H4 (cell line): ENCODE measurements at places on chromosomes 3 and 15.

DNA sequence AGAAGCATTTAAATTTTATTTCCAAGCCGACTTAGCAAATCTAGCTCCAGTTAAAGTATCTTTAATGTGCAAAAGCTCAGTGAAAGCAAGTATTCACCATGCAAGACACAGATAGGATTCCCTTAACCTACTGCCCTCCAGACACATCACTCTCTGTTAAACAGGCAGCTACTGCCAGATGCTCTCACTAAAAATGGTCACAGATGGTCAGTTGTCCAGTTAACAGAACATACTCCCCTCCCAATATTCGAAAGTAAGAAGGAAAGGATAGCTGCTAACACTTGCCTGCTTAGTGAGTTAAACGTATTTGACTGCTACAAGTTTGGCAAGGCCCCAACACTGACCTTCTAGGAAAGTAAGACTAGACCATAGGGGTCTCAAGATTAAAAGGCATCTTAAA lies 73.7 kb downstream of the PRTG start:
- no peak for DNase-seq

GRCh38 chr3:36512555-36512954 lies 132.3 kb downstream of the STAC start:
- no peak for DNase-seq

- DNase-seq = peak; percentile 11
Observed at GRCh38 chr3:120742849-120743365, 363 bp downstream of the GTF2E1 start.

GRCh38 chr15:79007066-79007465 lies 62.2 kb upstream of the CTSH start:
- DNase-seq = peak; percentile 36

- no peak for DNase-seq
Observed at GRCh38 chr3:181886676-181887075, 175.0 kb downstream of the SOX2 start.

- no peak for DNase-seq
Observed at GRCh38 chr3:197613199-197613598, 57.4 kb upstream of the BDH1 start.

DNA sequence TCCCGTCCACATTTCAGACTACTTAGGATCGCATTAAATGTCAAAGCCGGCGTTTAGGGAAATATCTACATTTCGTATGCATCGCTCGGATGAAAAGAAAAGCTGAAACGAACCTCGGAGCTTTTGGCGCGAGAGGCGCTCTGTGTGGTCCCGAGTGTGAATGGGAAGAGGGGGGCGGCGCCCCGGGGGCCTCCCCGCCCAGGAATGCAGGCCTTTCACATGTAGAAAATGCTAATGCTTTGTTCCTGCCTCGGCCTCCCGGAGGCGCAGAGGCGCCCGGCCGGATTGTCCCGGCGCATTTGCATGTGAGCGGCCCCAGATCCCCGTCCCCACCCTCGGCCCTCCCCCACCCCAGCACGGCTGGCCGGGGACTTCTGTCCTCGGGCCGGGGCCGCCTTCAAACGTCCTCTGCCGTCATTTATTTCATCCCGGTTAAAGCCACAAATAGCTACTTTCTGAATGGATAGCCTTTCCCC lies 37.0 kb upstream of the TRIM71 start:
- no peak for DNase-seq

DNA sequence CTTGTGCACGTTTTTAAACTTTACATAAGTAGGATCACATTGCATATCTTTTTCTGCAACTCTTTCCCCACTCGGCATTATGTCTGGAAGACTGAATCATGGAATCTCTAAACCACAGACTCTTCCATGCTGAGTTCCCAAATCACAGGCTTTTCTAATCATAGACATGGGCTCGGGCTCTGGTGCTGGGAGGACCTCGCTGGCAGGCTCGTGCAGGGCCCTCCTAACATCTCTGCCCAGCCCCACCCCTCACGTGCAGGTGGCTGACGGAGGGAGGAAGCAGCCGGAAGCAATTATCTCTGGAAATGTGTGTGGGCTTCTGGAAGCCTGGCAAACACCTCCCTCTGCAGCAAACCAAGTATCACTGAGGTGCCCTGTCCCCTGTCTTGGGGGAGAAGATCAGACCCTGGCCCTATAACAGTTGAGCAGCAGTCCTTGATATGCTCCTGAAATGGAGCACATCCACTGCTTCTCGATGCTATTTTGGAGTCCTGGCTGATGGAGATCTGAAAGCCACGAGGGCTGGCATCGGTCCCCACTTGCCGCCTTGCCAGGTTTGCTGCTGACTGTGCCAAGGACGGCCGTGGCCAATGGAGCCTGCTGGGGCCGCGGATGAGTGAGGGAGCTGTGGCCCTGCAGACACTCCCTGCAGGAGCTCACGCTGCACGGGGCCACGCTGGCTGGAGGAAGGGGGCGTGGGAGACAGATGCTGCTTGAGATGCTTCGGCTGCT lies 4.4 kb upstream of the IQSEC1 start:
- no peak for DNase-seq

DNA sequence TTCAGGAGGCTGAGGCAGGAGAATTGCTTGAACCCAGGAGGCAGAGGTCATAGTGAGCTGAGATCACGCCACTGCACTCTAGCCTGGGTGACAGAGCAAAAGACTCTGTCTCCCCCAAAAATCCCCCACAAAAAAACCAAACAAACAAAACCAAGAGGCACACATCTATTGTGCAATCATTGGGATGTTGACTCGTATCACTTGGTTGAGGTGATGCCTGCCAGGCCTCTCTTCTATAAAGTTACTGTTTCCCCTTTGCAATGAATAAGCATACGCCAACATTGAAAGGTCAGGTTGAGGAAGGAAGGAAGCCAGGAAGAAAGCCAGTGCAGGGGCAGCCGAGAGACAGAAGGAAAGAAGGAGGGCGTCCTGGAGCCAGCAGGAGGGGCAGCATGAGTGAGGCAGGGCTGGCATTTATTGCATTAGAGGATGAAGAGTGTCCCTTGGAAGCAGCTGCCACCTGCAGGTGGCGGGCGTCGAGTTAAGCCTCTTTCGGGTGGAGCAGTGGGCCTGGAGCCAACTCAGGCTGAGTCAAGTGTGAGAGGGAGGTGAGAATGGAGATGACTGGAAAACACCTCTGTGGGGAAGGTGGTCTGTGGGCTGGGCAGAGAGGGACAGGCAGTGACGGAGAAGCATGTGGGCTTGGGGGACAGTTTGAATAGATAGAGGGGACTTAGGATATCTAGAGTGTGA lies 8.3 kb upstream of the CSPG4 start:
- DNase-seq = peak; percentile 64

GRCh38 chr3:98657457-98657856 lies 64.0 kb upstream of the CPOX start:
- DNase-seq = no peak

DNA sequence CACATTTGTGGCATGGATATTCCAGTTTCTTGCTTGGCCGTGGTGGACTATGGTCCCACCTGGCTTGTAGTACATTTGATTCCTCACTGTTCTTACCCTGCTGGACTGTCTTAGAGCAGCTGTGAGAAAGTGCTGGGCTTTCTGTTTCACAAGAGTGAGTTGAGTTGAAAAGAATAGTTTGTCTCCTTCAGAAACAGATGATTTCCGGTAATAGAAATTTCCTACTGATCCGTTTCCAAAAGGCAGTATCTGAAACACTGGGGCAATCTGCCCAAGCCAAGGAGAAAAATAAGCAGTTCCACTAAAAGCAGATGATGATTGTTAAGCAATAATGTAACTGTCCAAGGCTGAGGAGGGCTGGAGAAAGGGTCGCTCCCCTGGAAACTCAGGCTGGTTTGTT lies 96.0 kb downstream of the SUCLG2 start:
- DNase-seq = no peak

DNA sequence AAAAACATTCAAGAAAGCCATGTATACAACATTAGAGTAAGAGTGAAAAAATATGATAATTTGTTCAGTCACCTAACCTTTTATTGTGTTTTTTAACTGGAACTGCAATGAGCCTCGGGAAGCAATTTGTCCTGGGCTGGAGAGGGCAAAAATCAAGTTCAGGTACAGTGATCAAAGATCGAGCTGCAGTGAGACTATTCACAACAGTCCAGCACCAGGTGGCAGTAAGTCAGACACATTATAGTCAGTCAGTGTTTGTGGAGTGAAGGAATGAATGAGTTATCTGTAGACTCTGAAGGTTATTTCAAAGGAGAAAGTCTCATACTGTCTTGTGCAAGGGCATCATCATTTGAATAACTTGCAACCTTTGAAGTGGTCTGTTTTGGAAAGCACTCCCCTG lies 116.6 kb downstream of the CHDH start:
- no peak for DNase-seq

GRCh38 chr15:88274553-88275460 lies 18.3 kb upstream of the NTRK3 start:
- peak; percentile 48 for DNase-seq

GRCh38 chr3:72353236-72354128 lies 494.8 kb downstream of the SHQ1 start:
- no peak for DNase-seq

- no peak for DNase-seq
Observed at GRCh38 chr3:129809297-129809696, 84.2 kb downstream of the TMCC1 start.

DNA sequence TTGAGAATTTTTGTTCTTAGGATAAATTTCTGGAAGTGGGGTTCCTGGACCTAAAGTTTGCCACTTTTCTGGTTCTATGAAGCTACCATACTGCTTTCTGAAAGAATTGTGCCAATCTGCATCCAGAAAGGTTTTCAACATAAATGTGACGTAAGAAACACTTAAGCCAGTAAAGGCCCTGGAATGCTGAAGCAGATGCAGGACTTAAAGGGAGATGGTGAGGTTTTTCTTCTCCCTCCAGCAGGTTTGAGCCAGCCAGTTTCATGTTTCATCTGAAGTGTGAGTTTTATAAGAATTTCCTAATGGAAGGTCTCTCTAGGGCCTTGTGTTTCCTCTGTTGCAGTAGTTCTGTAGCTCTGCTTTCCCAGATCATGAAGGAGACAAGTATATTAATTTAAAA lies 33.1 kb downstream of the ZNF592 start:
- DNase-seq = no peak

DNA sequence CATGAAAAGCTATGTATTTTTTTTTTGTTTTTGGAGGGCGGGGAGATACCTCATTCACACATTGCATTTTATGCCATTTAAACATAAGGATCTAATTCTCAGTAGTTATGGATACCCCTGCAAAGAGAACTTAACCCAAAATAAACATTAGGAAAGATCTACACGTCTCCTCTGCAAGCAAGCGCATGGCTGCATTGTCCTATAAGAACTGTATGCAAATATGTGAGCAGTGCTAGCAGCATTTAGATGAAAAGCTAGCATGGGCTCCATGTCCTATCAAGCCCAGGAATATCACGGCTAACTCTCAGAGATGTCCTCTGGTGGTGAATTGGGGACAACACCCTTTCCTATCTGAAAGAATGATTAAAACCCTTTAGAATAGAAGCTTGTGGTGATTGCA lies 292.8 kb downstream of the MEX3B start:
- no peak for DNase-seq

- no peak for DNase-seq
Observed at GRCh38 chr3:8845641-8846040, 76.2 kb upstream of the OXTR start.

GRCh38 chr3:136194409-136195257 lies 1.5 kb downstream of the MSL2 start:
- no peak for DNase-seq

- DNase-seq = no peak
Observed at GRCh38 chr3:157376603-157377300, 59.9 kb upstream of the PTX3 start.

DNA sequence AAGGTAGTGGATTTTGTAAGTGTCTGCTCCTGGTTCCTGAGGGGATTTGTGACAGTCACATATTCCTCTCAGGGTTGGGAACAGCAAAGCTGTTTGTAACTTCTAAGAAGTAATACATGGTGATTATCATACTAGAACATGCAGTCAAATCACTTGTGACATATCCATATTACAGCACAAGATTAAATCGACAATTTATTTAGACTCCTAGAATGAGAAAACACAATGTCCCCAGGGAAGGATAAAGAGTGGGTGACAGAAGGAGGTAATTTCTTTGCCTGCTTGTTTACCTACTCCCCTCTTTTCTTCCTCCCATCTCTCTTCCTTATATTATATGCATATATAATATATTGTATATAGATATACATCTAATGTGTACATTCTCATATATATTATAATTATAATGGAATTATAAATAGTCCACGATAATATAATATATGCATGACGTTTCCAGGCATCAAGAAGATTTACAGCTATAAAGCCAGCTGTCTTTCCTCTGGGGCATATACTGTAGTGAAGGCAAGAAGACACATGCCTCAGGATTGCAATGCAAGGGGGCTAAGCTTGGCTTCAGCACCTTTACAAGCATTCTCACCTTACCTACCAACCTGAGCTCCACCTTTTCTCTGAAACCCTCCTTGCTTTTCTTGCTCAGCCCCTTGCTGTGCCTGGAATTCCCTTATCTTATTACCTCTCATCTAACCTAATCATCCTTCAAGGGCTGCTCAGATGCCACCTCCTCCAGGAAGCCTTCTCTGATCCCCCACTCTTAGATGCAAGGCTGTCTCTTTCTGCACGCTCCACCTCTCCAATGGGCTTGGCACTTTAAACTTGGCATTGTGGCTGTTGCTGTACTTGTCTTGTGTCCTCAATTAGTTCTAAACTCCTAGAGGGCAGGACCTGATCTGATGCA lies 73.1 kb upstream of the PIAS1 start:
- DNase-seq = no peak

DNA sequence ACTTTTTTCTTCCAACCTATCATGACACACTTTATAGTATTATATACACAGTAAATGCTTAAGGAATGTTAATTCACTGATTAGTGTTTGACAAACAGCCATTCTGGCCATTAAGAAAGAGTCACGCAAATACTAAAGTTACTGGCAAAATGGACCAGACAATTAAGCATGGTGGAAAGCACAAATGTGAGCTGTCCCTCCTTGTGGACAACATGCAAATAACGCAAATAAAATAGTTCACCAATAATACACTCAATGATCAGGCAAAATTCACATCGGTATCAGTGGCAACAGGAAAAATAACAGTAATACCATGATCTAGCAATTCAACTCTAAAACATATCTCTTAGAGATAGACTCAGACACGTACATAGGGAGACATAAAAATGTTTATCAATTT lies 71.7 kb downstream of the NEDD4 start:
- DNase-seq = no peak

DNA sequence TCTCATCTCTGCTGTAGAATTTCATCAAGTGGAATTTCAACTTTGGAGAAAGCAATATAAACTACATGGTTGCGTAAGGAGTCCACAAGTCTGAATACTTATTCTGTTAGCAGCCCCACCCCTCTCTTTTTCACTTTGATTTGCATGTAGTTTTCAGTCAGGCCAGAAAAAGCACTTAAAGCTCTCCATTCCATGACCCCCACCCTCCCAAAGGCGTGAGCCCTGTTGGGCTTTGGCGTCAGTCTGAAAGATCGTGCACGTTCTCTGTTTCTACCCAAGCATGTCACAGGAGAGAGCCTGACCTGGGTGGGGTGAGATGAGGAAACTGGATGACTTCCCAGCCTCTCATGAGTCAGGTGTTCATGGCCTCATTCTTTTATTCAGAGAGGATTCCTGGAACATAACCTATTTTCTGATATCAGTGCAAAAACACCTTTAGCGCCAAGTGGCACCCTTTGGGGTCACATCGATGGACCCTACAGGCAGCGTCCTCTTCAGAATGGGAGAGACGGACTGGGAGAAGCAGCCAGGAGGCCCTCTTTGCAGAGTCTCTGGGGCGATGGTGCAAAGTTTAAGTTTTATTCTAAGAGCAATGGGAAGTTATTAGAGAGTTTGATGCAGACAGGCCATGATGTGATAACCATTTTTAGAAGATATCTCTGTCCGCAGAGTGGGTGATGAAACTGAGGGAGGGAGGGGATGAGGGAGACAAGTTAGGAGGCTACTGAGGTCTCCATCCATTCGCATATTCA lies 55.8 kb downstream of the LSM3 start:
- no peak for DNase-seq
